ENCODE measurements at places on chromosomes 3 and 15.

DNA sequence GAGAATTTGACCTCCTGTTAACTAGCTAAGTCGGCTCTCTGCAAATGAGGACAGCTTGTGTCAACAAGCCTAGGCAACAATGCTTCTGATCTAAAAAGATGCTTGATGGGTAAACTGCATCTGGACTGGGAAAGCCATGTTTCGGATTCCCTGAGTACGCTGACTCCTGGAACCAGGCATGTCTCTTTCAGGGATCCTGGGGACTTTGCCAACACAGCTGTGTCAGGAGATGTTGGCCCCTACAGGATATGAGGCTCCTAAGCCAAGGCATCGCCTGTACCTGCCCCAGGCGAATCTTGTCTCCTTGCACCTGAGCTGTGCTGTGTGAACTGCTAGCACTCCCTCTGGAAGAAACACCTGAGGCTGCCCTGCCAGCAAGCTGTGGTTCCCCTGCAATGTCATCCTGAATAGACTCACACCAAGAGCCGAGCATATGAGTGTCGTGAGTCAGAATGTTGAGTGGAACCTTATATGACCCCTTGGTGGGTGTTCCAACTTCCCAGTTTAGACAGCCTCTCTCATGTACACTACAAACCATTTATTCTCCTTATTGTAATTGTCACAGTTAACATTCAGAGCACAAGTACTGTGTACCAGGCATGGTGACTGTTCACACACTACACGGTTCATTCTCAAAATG lies 17.0 kb downstream of the EOGT start:
- DNase-seq = no peak

DNA sequence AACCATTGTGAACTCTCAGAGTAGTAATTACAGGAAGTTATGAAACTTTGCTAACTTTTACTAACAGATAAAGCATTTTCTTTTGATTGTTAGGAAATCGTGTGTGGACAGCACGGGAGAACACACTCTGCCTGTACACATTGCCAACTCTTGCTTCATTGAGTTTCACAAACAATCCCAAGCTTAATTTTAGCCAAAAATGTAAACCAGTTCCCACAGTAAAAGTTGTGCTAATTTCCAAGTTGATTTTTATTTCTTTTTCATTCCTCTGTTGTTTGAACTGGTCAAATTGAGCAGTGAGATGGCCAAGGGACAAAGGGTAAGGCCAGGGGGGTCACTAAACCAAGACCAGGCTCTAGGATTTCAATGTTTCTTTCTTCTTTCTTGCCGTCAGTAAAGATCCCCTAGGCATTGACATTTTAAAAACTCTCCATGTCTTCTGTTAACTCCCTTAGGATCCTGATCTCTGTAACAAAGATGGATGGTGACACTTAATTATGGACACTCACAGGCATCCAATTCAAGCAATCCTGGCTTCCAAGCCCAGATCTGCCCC lies 414.9 kb downstream of the RBMS3 start:
- no peak for DNase-seq

- DNase-seq = peak; percentile 51
These were observed 2.4 kb upstream of the CD96 start for GRCh38 chr3:111539351-111540331.

GRCh38 chr3:98567666-98568270 lies 25.6 kb downstream of the CPOX start:
- no peak for DNase-seq

DNA sequence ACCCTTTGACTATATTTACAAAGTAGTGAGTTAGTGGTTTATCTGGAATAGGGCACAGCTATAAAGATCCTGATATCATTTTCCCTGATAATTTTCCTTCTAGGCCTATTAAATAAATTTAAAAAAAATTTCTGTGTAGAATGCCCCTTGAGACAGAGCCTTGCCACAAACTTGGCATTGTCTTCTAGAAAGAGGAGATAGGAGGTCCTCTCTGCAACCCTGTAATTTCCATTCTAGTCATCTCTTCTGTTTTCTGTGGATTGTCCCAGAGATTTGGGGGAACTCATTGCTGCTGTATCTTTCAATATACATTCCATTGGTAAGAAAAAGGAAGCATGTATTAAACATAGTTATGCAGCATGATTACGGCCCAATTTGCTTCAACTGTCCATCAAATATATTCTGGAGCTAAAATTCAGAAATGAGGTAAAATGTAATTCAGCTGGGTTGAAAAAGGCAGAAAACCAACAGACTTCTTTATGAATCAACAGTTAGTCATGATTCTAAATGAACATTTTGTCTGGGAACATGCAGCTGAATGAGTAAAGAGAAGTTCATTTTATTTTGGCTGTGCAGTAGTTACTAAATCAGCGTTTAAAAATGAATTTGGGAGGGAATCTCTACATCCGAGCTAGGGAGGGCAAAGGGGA lies 401.1 kb downstream of the NAALADL2 start:
- no peak for DNase-seq

DNA sequence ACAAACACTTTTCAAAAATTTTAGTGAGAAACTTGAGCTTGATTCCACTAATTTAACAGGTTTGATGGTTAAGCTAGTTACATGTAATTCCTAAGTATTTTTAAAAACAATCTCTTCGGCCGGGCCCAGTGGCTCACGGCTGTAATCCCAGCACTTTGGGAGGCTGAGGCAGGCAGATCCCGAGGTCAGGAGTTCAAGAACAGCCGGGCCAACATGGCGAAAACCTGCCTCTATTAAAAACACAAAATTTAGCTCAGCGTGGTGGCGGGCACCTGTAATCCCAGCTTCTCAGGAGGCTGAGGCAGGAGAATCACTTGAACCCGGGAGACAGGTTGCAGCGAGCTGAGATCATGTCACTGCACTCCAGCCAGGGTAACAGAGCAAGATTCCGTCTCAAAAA lies 25.3 kb downstream of the TRA2B start:
- DNase-seq = no peak

- DNase-seq = no peak
These were observed 40.5 kb downstream of the COL8A1 start for GRCh38 chr3:99678896-99679295.

DNA sequence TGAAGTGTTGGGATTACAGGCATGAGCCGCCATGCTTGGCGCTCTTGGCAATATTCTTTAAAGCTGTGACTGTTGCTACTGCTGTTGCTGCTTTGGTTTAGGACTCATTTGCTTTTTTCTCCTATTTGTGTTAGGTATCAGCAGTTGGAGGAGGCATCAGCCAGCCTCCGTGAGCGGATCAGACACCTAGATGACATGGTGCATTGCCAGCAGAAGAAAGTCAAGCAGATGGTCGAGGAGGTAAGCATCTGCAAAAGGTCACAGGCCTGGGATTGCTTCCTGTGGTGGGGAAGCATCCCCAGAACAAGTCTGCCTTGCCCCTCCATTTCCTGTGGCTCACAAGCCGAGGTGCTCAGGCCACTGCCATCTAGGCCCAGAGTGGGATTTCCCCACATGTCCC lies 47.6 kb downstream of the MYZAP start:
- DNase-seq = no peak

DNA sequence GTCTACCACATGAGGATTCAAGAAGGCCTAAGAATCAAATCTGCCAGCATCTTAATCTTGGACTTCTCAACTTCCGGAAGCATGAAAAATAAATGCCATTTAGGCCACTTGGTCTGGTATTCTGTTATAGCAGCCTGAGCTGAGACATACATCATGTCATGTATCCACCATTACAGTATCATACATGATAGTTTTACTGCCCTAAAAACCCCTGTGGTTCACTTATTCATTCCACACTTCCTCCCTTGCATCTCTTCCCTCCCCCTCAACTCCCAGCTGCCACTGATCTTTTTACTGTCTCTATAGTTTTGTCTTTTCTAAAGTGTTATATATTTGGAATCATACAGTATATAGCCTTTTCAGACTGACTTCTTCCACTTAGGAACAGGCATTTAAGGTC lies 161.8 kb downstream of the SNRK start:
- no peak for DNase-seq

DNA sequence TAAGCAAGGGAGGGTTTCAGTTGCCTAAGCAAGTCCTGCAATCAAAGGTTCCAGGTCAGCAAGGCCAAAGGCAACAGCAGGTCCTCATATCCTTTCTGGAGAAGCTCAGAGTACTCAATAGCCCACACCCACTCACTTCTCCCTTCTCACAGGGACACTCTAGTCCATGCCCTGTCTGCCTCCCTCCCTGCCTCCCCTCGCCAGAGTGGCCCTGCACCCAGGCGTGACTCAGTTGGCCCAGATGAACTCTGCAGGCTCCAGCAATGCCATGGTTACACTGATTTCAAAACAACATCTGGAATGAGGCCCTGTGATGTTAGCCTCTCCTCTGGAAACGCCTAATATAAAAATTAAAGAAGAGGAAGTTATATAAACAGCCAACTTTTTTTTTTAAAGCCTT lies 32.9 kb downstream of the IL16 start:
- no peak for DNase-seq

GRCh38 chr15:42152196-42152920 lies 4.1 kb downstream of the PLA2G4F start:
- no peak for DNase-seq

DNA sequence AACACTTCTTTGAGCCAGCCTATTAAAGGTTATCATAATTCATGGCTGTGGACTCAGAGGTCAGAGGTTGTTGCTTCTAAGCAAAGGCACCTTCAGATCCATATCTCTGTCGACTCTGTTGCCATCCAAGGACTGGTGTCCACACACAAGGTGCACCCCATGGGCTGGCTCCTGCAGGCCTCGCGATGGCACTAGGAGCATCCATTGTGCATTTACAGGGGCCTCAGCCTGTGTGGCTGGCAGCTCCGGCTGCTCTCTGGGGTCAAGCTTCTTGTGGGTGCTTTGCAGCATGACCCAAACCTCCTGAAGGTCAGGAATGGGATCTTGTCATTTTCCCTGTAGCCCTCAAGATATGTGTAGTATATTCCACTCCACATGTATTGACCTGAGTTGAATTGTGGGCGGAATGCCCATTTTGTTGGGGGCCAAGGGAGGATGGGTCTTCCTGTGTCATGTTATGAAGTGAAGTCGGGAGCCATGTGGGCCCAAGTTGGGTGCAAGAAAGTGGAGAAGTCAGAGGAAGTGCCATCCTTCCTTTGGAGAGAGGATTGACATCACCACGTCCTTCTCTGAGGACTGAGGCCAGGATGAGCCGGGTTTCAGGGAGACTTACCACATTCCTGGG lies 43.9 kb downstream of the CHDH start:
- no peak for DNase-seq

- peak; percentile 27 for DNase-seq
These were observed at the start of gene ST8SIA2 for GRCh38 chr15:92393071-92393979. ST8SIA2 (plus strand) TSS chr15:92393881; CDS start chr15:92394065, 184 bp downstream.

GRCh38 chr3:114420072-114420471 lies 126.2 kb downstream of the TIGIT start:
- DNase-seq = no peak

DNA sequence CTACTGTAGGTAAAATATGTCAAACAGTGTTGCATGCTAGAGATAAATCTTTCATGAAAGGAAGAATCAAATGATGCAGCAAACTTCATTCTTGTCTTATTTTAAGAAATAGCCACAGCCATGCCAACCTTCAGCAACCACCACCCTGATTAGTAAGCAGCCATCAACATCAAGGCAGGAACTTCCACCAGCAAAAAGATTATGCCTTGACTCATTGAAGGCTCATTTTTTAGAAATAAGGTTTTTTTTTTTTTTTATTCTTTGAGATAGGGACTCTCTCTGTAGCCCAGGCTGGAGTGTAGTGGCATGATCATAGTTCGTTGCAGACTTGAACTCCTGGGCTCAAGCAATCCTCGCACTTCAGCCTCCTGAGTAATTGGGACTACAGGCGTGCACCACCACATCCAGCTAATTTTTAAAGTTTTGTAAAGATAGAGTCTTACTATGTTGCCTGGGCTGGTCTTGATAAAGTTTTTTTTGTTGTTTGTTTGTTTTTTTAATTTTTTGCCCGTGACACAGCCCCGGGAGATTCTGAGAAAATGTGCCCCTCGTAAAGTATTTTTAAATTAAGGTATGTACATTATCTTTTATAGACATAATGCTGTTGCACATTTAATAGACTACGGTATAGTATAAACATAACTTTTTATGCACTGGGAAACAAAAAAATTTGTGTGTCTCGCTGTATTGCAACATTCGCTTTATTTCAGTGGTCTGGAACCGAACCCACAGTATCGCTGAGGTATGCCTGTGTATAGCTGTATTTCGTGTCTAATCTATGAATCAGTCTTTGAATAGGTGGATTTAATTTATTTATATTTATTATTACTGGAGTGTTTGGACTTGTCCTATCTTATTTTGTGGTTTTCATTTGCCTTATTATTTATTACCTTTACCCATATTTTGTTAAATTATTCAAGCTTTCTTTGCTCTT lies 23.3 kb downstream of the SNRK start:
- DNase-seq = no peak

- peak; percentile 29 for DNase-seq
These were observed 1.1 kb upstream of the EIF2B5 start for GRCh38 chr3:184133840-184134745.

- DNase-seq = no peak
These were observed 8.5 kb downstream of the AMOTL2 start for GRCh38 chr3:134365766-134366065.

All from germinal center (tissue), 1 donor.